ENCODE measurements at places on chromosomes 6 and 20. TPM values are rescaled to one million over a fixed set of nuclear protein-coding genes. Genes with fewer than 3 reads are reported as not detected.

DNA sequence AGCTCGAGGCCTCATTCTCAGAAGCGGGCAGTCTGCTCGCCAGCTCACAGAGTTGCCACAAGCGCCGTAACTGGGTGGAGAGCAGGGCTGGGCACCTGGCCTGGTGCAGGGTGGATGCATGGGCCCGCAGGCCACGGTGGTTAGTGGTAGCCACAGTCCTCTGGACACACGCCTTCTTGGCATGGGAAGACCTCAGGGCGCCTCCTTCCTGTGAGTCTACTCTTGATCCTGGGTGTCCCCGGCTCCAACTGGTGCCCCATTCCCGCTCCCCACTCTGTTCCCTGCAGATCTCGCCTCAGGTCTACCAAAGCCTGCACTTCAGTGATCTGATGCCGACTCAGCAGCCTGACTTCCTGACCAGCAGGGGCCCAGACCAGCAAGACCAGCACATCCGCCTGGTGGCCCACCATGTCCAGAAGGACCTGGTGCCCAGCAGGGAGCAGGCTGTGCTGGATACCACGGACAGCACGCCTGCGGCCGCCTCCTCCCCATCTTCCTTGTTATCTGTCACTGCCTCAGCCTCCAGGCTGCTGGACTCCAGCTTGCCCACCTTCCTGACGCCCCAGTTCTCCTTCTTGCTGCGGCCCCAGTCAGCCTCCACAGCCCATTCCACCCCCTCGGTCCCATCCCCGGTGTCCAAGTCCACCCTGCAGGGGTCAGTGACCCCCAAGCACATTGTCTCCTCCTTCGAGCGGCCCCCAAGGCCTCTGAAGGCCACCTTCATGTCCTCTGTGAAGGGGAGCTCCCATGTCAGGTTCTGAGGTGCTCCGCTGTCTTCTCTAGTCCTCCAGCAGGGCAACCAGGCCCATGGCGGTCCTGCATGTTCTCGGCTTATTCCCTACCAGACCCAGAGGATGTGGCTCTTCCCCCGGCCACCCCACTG, 43.1 kb downstream of the SUN5 start:
- no peak for DNase-seq
- H3K4me1 ChIP-seq, result peaks cover 27% of the 10 kb centered on the region
- no peak overlapping the region for H3K4me3 ChIP-seq
- H3K36me3 ChIP-seq, result peaks cover 14% of the 10 kb centered on the region
- no peak overlapping the region for H3K27ac ChIP-seq

GRCh38 chr20:9807136-9807535, 31.7 kb downstream of the PAK5 start:
- no peak overlapping the region for H3K27ac ChIP-seq
- H3K4me3 ChIP-seq, result no peak overlapping the region
- no peak for DNase-seq
- no peaks in the 10 kb centered on the region for H3K4me1 ChIP-seq

GRCh38 chr20:7610681-7611080, 329.6 kb downstream of the HAO1 start:
- DNase-seq, result no peak
- no peak overlapping the region for H3K27ac ChIP-seq
- no peaks in the 10 kb centered on the region for H3K36me3 ChIP-seq
- H3K4me1 ChIP-seq, result no peaks in the 10 kb centered on the region

DNA sequence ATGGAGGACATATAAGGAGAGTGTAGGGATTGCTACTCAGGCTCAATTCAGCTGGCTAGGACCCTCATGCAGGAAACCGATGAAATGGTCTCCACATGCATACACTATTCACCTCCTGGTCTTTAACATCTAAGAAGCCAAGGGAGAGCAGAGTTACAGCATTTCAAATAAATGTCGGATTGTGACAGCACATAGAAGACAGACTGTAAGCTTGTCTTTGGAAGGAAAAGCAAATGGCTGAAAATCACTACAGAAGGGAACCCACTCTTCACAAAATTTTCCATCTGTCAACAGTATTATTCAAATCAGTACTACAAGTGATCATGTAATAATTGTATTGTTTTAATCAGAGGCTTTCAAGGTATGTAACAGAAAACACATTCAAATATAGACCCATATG, 72.9 kb downstream of the ATG5 start:
- H3K36me3 ChIP-seq, result peaks cover 3% of the 10 kb centered on the region
- H3K27ac ChIP-seq, result no peak overlapping the region
- peaks cover 27% of the 10 kb centered on the region for H3K4me1 ChIP-seq
- no peak for DNase-seq
- H3K27me3 ChIP-seq, result no peaks in the 10 kb centered on the region

GRCh38 chr6:55584654-55585354, 5.8 kb upstream of the HMGCLL1 start:
- H3K36me3 ChIP-seq, result no peaks in the 10 kb centered on the region
- H3K27ac ChIP-seq, result no peak overlapping the region
- H3K27me3 ChIP-seq, result no peaks in the 10 kb centered on the region
- no peak for DNase-seq

DNA sequence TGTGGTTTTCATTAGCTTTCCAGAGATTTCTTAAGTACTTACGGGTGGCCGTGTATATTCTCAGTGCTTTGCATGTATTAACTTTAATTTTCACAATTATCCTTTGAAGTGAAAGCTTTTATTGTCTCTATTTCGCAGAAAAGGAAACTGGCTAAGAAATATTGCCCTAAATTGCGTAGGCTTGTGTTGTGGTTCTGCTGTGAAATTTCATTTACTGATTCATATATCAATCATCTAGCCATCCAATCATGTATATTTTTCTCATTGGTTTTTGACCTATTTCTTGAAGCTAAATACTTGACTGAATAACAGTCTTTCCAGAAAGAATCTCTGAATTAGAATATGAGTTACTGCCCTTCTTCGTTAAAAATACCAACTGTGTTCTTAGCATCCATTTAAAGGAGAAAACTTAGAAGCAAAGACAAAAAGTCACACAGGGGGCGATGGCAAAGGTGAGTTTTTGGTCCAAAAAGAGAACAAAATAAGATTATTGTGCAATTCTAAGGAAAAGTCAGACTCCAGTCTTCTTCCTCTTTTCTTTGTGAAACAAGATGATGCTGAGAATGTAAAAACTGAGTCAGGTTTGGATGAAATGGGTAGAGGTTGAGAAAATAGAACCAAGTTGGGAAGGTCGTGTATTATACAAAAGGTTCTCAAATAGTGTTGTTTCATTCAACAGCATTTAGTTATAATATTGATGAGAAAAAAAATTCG, 1.4 kb downstream of the CYB5R4 start:
- H3K27me3 ChIP-seq, result peaks cover 2% of the 10 kb centered on the region
- peak overlapping the region; percentile 99 for H3K4me3 ChIP-seq

GRCh38 chr6:158194487-158195280, 26.5 kb downstream of the GTF2H5 start:
- no peak for DNase-seq
- H3K4me1 ChIP-seq, result no peaks in the 10 kb centered on the region
- no peak overlapping the region for H3K27ac ChIP-seq
- H3K4me3 ChIP-seq, result no peak overlapping the region
- H3K36me3 ChIP-seq, result peaks cover 20% of the 10 kb centered on the region

DNA sequence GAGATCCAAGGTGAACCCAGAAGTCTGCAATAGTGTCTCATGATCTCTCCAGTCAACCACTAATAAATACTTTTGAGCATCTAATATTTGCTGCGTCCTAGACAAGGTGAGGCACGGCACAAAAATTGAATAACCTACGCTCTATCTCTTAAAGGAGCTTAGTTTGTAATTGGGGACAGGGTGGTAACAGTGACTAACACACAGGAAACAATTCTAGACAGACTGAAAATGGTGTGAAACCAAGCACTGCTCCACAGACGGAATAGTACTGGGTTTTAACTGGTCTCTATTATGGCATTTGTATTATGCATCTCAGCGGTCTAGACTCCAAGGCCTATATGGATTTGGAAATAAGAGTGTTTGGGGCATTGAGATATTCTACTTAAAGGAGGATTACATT, 120.1 kb downstream of the CLIC5 start:
- H3K4me3 ChIP-seq, result no peak overlapping the region
- H3K4me1 ChIP-seq, result peaks cover 22% of the 10 kb centered on the region
- no peak overlapping the region for H3K27ac ChIP-seq
- no peak for DNase-seq
- H3K27me3 ChIP-seq, result no peaks in the 10 kb centered on the region

DNA sequence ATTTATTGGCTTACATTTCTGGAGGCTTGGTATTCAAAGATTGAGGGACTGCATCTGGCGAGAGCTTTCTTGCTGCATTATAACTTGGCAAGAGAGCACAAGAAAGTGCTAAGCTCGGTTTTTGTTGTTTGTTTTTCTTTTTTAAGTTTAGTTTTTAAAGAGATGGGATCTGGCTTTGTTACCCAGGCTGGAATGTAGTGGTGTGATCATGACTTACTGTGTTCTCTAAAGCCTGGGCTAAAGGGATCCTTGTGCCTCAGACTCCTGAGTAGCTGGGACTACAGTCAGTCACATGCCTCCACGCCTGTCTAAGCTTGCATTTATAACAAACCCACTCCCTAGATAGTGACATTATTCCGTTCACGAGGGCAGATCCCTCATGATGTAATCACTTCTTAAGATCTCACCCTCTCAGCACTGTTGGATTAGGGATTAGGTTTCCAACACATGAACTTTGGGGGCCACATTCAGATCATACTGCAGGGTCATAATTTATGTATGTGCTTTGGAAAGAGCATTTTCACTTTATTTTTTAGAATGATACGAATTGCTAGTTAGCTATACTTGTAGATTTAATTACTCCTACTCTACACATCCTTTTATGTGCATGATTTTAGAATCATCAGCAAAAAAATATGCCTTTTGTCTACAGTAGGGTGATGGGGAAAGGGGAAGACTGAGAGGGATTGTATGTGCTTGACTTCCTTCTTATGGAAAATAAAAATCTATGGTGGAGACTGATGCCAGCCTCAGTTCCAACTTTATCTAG, 167.8 kb downstream of the JARID2 start:
- H3K4me1 ChIP-seq, result peaks cover 66% of the 10 kb centered on the region
- no peaks in the 10 kb centered on the region for H3K27me3 ChIP-seq
- peaks cover 65% of the 10 kb centered on the region for H3K36me3 ChIP-seq
- H3K4me3 ChIP-seq, result no peak overlapping the region
- DNase-seq, result no peak

GRCh38 chr20:46946796-46947195, 52.2 kb downstream of the EYA2 start:
- H3K36me3 ChIP-seq, result no peaks in the 10 kb centered on the region
- H3K4me1 ChIP-seq, result peaks cover 4% of the 10 kb centered on the region
- no peak for DNase-seq

DNA sequence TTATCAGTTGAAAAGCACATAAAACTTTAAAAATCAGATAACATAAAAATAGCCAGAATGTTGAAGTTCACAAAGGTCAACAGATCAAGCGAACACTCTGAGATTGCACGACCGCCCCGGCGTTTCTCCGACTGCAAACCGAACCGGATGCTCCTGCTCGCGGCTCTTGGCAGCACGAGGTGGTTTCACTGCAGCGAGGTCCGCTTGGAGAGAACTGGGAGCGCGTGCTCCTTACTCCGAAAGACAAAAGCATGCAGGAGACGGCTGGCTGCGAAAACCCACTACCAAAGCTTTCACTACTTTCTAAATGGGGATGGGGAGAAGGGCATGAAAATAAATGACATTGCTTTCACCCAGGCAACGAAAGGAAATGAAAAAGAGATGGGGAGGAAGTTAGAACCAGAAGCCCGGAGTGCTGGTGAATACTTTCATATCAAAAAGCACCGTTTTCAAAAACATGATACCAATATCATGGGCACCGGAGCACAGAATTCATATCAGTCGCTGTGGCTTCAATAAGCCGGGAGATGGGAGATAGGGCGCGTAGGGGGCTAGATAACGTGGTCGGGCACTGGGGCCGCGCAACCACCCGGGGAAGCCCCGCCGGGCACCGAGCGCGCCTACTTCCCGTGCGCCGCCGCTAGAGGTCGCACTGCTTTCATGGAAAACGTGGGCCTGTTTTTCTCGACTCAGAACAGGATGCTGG, 8.3 kb upstream of the ANKRD60 start:
- H3K4me1 ChIP-seq, result peaks cover 23% of the 10 kb centered on the region
- H3K4me3 ChIP-seq, result peak overlapping the region; percentile 81
- DNase-seq, result peak; percentile 92
- H3K36me3 ChIP-seq, result peaks cover 4% of the 10 kb centered on the region

GRCh38 chr20:47727170-47727880, 58.0 kb downstream of the SULF2 start:
- DNase-seq, result peak; percentile 88
- peak overlapping the region; percentile 61 for H3K4me3 ChIP-seq
- peaks cover 22% of the 10 kb centered on the region for H3K4me1 ChIP-seq
- H3K36me3 ChIP-seq, result no peaks in the 10 kb centered on the region
- peak overlapping the region; percentile 87 for H3K27ac ChIP-seq
- no peaks in the 10 kb centered on the region for H3K27me3 ChIP-seq

- H3K4me3 ChIP-seq, result no peak overlapping the region
- H3K27me3 ChIP-seq, result peaks cover 47% of the 10 kb centered on the region
- H3K4me1 ChIP-seq, result peaks cover 11% of the 10 kb centered on the region
- no peak for DNase-seq
Observed at GRCh38 chr20:615514-615913, 5.4 kb upstream of the TCF15 start.

GRCh38 chr20:25014816-25015215, 22.3 kb upstream of the APMAP start:
- no peak overlapping the region for H3K27ac ChIP-seq
- DNase-seq, result no peak
- H3K36me3 ChIP-seq, result peaks cover 3% of the 10 kb centered on the region
- H3K4me3 ChIP-seq, result no peak overlapping the region

Gene FAM209A
- total RNA-seq, result 0.99 TPM

Gene GNMT
- not detected for total RNA-seq

Gene TUBB1
- total RNA-seq, result not detected

Gene MUC21
- not detected for total RNA-seq

Gene NXT1
- 39.3 TPM for total RNA-seq

Gene ACTL10
- total RNA-seq, result 1.8 TPM

Gene SAMD3
- total RNA-seq, result 3.7 TPM

All from activated CD4-positive, alpha-beta memory T cell treated with anti-CD3 and anti-CD28 coated beads for 36 hours (primary cell).